ENCODE measurements at places on chromosomes 2 and 18. TPM values are rescaled to one million over a fixed set of nuclear protein-coding genes. Genes with fewer than 3 reads are reported as not detected.

Gene HIBCH
- total RNA-seq = 36.7 TPM

Gene TGFA
- 21.3 TPM for total RNA-seq

Gene PLCD4
- total RNA-seq = 0.13 TPM

Gene NT5DC4
- total RNA-seq = 3.8 TPM

Gene CREG2
- total RNA-seq = not detected

Gene SULT1C4
- total RNA-seq = 0.51 TPM

Gene GCKR
- 0.33 TPM for total RNA-seq

Gene GPD2
- 74.9 TPM for total RNA-seq

Gene ARHGAP15
- 99.0 TPM for total RNA-seq

Gene C2orf72
- total RNA-seq = not detected

Gene EFHD1
- 40.9 TPM for total RNA-seq

Gene LHCGR
- not detected for total RNA-seq

Gene SERPINB11
- total RNA-seq = not detected

Gene SLC11A1
- total RNA-seq = 299 TPM

Gene MYO7B
- total RNA-seq = 55.4 TPM

Gene TSPYL6
- total RNA-seq = 0.33 TPM

Gene LRRC30
- not detected for total RNA-seq

Gene TAF4B
- 23.1 TPM for total RNA-seq

Gene HRH4
- total RNA-seq = 1.3 TPM

Gene ACTR2
- total RNA-seq = 344 TPM

Gene DTNA
- total RNA-seq = 7.7 TPM

Gene KIAA2012
- total RNA-seq = not detected

Gene MGAT5
- total RNA-seq = 110 TPM

Gene PGAP1
- 5.9 TPM for total RNA-seq

Gene GKN2
- not detected for total RNA-seq

Gene SCN7A
- 10.6 TPM for total RNA-seq

Gene CAPN14
- 0.79 TPM for total RNA-seq

Gene MDH1B
- not detected for total RNA-seq

Gene GAL3ST2
- not detected for total RNA-seq

Gene ERICH2
- not detected for total RNA-seq

Gene FLACC1
- total RNA-seq = 2.0 TPM

Gene C2orf15
- total RNA-seq = 1.7 TPM

Gene SLC30A3
- total RNA-seq = 0.32 TPM

Gene MEIS1
- total RNA-seq = 47.6 TPM

Gene MAB21L4
- total RNA-seq = not detected

Gene CRYGD
- total RNA-seq = not detected

Gene OTOF
- total RNA-seq = 0.43 TPM

Gene PPM1G
- total RNA-seq = 53.3 TPM

Gene PROKR1
- total RNA-seq = not detected

Gene SLC4A5
- total RNA-seq = 5.8 TPM

Gene SIGLEC15
- total RNA-seq = 3.0 TPM

Gene MPHOSPH10
- 24.9 TPM for total RNA-seq

Gene ADAM23
- total RNA-seq = 0.86 TPM

Gene GLS
- 141 TPM for total RNA-seq

Gene SCYGR8
- total RNA-seq = not detected

Gene TMEM18
- total RNA-seq = 23.5 TPM
